ENCODE measurements at places on chromosomes 1 and 21.

DNA sequence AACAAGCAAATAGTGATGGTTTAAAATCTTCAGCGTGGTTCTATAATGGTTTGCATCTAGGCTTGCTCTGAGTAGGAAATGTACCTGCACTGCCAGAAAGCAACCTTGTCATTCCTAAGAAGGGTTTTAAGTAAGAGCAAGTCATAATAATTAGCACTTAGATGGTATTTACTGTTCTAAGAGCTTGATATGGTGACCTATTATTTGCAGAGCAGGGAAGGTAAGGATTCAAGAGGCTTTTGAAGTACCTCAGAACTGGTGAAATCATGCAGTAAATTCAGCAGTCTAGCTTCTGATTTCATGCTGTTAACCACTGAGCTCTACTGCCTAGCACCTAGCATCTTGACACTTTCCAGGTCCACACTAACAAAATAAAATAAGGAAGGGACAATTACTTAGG, 23.7 kb downstream of the ATP1A1 start:
- no peak for DNase-seq

DNA sequence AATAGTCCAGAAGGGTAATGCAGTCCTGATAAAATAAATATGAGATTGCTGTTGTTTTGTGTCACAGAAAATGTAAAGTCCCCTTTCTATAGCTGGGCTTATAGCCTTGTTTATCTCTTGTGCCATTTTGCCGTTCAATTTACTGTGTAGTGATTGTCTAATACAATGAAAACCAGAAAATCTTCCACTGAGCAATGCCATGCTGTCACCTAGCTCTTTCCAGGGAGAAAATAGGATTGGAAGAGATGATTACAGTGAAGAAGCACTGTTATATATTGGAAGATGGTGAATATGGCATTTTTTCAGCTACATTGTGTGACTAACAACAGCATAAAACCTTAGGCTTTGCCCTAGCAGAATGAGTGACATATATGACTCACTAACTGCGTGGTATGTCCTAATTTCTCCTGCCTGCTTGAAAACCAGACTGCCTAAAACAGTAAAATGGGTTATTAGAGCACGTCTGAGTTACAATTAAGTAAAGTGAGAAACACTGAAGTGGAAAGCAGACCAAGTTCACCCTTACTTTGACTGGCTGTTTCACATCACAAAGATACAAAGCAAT, 332.4 kb upstream of the ZP4 start:
- DNase-seq: no peak

- no peak for DNase-seq
Observed at GRCh38 chr1:100265562-100265930, 470 bp upstream of the RTCA start.

GRCh38 chr1:155062151-155062686, 1.3 kb upstream of the EFNA4 start:
- DNase-seq: no peak

DNA sequence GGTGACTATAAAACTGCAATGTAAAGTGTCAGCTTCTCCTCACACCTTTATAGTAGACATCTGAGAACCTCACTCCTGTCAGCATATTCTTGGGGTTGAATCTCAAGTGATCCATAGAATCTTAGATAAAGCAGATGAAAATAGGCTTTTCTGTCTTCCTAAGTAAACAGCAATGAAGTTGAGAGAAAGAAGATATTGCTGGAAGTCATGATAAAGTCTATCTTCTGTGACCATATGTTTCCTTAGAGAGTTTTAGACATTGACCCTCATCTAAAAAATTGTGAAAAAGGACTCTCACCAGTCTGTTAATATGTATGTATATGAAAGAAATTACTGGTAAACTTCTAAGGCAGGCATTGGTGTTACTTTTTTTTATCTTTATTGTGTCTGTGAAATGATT, 66.8 kb downstream of the LIPI start:
- no peak for DNase-seq

DNA sequence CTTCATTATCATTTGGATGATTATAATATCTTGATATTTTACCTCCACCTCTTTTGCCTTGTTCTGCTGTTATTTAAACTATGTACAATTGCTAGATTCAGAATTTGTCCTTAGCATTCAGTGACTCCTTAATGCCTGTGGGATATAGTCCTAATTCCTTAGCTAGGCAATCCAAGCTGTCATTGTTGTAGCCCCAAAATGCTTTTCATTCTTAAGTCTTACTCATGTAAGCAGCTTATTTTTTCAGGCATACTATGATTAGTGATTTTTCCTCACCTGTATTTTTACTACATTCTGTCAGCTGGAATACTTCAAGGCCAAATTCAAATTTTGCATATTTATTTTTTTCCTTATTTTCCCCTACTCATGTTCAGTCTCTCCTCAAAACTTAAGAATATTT, 13.4 kb downstream of the PKN2 start:
- no peak for DNase-seq

DNA sequence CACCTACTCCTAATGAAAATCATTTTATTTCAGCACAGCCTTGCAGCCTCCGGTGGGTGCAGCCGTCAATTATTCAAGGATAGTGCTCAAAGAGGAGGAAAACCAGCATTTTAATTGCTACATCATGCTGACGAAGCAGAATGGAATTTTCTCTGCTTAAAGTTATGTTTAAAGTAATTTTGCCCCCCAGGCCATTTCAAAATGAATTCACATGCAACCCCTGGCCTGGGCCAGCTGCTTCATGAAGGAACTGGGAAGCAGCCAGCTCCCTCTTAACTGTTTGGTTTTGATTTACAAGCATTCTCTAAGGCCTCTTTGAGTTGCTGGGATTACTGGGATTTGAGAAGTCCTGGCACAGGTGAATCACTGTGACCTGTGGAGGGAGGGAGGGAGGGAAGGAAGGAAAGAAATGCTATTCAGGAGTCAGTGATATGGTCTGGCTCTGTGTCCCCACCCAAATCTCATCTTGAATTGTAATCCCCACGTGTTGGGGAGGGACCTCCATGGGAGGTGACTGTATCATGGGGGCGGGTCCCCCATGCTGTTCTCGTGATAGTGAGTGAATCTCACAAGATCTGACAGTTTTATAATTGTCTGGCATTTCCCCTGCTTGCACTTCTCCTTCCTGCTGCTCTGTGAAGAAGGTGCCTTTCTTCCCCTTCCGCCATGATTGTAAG, 66.0 kb downstream of the PGBD5 start:
- no peak for DNase-seq

GRCh38 chr1:221891708-221892107, 149.8 kb upstream of the DUSP10 start:
- DNase-seq: no peak

DNA sequence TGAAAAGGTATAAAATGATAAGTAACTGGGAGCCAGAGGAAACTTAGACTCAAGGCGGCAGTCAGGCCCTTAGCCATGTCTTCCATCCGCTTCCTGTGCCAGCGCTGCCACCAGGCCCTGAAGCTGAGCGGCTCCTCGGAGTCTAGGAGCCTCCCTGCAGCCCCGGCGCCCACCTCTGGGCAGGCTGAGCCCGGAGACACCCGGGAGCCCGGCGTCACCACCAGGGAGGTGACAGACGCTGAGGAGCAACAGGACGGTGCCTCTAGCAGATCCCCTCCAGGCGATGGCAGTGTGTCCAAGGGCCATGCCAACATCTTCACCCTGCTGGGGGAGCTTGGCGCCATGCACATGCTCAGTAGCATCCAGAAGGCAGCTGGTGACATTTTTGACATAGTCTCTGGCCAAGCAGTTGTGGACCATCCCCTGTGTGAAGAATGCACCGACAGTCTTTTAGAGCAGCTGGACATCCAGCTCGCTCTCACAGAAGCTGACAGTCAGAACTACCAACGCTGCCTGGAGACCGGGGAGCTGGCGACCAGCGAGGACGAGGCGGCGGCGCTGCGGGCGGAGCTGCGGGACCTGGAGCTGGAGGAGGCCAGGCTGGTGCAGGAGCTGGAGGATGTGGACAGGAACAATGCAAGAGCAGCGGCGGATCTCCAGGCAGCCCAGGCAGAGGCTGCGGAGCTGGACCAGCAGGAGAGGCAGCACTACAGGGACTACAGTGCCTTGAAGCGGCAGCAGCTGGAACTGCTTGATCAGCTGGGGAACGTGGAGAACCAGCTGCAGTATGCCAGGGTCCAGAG, at the start of gene BECN2:
Gene BECN2, plus strand, starts transcription at position 76 of the 803 bp plus-strand sequence. Its CDS starts 0 bp downstream, at position 76.
- DNase-seq: no peak

DNA sequence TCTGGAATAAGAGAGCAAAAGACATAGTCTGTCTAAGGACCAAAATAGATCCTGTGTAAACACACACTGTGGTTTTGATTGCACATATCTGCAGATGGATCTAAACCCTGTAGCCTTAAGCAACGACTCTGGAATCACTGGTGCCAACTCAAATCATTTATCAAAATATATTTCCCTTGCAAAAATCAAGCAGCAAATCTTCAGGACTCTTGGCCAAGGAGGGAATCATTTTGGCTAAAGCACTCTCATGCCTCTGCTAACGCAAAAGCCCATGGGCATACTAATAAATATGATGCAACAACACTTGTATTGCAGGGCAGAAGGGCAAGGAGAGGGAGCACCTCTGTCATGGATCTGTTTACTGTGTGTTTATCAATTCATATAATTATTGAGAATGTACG, 155.4 kb upstream of the DUSP10 start:
- DNase-seq: no peak

DNA sequence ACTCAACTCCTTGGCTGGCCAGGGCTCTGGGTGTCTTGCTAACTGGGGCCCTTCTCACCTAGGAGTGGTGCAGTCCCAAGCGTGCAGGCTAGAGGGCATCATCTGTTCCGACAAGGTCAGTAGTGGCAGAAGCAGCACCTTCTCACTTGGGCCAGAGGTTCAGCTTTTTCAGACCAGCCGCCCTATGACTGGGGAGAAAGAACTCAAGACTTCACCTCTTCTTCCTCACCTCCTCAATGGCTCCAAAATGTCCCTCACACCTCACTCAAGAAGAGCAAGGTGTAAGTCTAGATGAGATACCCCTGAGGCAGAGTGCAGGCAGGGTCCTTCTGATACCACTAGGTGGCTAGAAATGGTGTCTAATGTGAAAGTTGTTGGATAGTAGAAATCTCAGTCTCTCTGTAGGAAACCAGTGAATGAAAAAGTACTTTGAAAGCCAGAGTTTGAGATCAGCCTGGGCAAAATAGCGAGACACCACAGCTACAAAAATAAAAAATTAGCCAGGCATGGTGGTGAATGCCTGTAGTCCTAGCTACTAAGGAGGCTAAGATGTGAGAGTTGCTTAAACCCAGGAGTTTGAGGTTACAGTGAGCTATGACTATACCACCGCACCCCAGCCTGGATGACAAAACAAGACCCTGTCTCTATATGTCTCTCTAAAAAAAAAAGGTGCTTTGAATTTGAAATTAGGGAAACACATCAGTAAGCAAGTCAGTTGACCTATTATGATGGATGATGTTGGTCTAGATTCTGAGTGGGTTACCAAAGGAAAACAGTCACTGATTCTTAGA, 8.6 kb upstream of the IL20 start:
- no peak for DNase-seq

GRCh38 chr1:60413091-60413490, 339.5 kb upstream of the C1orf87 start:
- no peak for DNase-seq

DNA sequence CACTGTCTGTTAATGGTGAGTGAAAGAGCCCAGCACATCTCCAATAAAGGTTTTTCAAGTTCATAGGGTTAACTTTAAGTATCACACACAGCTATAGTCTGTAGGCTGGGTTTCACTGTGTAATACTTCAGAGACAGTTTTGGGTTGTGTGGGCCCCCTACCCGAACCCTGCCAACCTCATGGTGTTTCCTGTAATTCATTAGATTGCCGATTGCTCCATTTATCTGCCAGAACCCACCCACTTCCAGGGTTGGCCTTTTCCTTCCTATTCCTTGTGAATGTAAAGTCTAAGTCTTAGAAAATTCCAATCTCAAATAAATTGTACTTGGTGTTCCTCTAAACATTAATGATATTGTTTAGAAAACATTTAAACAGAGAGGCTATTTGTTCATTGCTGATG, 43.6 kb downstream of the CTTNBP2NL start:
- DNase-seq: no peak

- DNase-seq: no peak
Observed at GRCh38 chr1:244318512-244318911, 133.2 kb downstream of the ADSS2 start.

DNA sequence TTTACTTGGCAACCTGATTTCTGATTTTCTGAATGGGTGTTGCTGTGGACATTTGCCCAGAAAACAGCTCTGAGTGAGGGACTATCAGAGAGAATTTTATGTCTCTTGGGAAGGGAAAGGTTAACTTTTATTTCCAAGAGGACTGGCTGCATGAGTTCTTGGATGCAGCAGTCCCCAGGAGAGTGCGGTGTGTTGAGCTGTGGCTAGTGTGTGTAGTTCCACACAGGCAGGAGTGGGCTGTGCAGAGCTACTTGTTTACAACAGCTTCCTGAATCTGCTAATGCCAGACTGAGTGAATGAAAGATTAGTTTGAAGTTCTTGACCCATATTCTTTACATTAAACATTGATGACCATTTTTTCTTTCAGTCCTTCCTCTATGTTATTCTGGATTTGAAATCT, 41.0 kb upstream of the APOBEC4 start:
- DNase-seq: no peak

GRCh38 chr1:15218287-15219279, 28.4 kb upstream of the FHAD1 start:
- no peak for DNase-seq

DNA sequence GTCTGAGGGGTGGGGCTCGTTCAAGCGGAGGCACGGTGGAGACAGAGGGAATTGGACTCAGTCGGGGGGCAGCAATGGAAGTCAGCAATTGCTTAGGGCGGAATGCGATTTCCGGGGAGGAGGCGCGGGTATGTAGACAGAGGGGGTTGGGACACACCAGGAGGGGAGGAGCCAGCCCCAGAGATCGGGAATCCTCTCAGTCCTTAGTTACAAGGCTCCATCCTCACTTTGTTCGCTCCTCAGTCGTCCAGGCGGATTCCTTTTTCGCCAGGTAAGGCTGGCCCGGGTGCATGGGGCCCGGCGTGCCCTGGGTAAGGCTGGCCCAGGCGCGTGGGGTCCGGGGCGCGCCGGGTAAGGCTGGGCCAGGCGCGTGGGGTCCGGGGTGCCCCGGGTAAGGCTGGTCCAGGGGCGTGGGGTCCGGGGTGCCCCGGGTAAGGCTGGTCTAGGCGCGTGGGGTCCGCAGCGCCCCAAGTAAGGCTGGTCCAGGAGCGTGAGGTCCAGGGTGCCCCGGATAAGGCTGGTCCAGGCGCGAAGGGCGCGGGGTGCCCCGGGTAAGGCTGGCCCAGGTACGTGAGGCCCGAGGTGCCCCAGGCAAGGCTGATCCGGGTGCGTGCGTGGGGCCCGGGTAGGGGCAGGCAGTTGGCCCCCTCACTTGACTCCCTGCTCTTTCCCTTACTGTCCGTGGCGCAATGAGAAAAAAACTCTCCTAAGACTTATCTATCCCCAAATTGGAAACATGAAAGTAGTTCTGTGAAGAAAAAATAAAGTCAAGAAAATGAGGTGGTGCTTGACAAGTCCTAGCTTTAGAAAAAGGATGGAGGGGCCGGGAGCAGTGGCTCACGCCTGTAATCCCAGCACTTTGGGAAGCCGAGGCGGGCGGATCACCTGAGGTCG, at the start of gene L1TD1:
Gene L1TD1, plus strand, starts transcription at position 199 of the 894 bp plus-strand sequence. CDS start 11,780 bp downstream, outside the sequence.
- no peak for DNase-seq

Measured in activated naive CD4-positive, alpha-beta T cell treated with Interleukin-2 at 50 U/mL for 16 hours (primary cell).